Hypothalamus (tissue), 51 donors: ENCODE measurements at places on chromosomes 12 and 14.

DNA sequence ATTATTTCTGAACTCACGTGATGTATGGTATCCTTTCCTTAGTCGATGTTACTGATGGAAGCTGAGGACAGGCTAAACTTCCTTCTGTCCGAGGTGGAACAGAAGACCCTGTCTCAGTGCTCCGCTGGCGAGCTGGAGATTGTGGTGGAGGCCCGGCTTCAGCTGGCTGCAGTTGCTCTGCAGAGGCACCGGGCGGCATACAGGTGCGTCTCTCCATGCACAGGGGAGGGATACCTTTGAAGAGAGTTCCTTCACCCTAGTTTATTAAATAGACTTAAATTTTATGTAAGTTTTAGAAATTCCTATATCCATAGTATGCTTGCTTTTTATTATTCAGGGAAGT is 186.7 kb upstream of the NEDD1 start:
- no peak for DNase-seq

GRCh38 chr14:31889297-31889696 is 187.8 kb upstream of the ARHGAP5 start:
- DNase-seq, result no peak

GRCh38 chr12:61385771-61386170 is 874.4 kb upstream of the USP15 start:
- DNase-seq, result no peak

DNA sequence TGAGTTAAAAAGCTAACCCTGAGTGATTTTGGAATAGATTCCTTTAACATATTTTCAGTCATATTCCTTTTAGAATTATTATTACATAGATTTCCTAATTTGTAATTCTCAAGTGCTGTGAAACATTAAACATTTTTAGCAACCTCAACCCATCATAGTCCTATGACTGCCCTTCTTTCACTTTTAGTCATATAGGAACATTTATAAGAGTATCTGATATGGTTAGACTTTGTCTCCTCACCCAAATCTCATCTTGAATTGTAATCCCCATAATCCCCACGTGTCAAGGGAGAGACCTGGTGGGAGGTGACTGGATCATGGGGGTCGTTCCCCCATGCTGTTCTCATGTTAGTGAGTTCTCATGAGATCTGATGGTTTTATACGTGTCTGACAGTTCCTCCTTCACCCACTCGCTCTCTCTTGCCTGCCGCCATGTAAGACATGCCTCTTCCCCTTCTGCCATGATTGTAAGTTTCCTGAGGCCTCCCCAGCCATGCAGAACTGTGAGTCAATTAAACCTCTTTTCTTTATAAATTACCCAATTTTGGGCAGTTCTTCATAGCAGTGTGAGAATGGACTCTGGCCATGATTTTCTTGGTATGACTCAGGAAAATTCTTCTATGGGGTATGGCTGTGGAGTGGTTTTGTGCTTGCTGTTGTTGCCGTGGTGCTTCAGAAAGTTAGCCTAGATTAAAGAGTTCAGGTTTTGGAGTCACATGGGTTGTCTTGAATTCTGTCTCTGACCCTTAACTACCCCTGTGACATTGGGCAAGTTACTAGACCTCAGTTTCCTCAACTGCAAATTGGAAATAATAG is 83.9 kb downstream of the FUT8 start:
- DNase-seq, result no peak

DNA sequence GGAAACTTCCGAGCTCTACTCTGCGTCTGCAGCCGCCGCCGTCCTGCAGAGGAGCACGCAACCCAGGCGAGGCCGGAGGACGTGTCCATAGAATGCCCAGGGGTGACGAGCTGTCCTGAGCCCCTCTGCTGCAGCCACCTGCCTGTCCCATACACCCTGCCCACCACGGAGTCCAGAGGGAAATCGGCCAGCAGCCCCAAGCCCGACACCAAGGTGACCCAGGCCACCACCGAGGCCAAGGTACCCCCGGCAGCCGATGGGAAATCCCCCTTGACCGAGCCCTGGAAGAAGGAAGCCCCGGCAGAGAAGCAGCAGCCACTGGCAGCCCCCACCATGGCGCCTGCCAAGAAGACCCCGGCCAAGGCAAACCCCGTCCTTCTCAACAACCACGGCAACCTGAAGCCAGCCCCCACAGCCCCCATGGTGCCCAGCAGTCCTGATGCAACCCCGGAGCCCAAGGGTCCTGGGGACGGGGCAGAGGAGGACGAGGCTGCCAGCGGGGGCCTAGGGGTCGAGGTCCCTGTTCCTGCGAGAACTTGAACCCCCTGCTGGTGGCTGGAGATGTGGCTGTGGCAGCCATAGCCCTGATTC is 128.7 kb upstream of the C14orf180 start:
- no peak for DNase-seq

GRCh38 chr12:38823738-38824137 is 81.7 kb downstream of the CPNE8 start:
- no peak for DNase-seq

DNA sequence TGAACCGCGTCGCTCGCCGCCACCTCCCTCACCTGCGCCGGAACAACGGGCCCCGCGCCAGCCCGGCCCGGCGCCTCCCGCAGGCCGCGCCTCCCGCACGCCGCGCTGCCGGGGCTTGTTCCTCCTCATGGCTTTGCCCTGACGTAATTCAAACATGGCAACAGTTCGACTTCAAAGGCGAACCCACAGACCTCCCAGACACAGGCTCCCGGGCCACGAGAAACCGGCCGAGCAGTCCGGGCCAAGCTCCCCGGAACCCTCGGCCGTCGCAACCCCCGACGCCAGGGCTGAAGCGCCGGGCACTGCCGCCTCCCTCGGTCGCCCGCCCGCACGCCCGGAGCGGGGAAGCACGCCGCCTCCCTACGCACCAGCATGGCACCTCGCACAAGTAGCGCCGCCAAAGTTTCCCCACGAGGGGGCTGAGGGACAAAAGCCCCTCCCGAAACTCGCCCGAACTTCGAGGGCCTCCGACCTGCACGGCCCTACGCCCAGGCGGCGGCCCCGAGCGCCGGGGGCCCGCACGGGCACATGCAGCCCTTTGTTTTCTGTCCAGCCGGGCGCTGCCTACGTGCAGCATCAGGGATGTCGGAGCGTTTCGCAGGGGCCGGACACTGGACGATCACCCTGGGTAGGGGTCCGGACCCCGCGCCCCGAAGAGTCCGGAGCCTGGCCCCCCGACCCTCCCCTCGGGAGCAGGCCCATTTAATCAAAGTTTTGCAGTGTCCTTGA is 1.7 kb downstream of the SINHCAF start:
- no peak for DNase-seq

- DNase-seq, result no peak
Measured at GRCh38 chr14:54771411-54772027, 131.1 kb downstream of the GCH1 start.

DNA sequence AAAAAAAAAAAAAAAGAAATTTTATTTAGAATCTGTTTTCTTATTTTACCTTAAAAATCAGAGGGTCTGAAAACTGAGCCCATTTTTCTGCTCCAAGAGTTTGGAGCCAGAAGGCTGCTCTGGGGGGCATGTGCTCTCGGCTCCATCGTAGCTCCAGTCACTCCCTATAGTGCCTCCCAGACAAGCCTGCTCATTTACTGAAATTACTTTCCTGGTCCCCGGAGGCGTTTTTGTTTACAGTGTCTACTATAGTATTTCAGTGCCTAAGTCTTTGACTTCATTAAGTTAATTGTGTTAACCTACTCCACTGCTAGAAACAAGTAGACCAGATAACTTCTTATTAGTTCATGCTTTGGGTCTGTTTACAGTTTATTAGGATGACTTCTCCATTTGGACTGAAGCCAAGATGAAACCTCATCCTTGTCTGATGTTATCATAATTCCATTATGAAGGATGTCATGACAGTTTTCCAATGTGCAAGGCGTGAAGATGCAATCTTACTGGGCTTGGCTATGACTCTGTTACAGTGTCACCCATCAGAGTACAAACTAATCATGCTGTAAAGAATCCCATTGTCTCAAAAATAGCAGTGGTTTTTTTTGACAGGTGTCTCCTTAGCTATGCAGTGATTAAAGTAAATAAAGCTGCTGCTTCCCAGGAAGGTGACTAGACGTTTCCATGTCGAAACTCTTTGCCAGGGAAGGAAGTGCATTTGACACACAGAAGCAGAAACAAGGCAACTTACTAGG is 182.3 kb downstream of the TMEM132C start:
- DNase-seq, result no peak

DNA sequence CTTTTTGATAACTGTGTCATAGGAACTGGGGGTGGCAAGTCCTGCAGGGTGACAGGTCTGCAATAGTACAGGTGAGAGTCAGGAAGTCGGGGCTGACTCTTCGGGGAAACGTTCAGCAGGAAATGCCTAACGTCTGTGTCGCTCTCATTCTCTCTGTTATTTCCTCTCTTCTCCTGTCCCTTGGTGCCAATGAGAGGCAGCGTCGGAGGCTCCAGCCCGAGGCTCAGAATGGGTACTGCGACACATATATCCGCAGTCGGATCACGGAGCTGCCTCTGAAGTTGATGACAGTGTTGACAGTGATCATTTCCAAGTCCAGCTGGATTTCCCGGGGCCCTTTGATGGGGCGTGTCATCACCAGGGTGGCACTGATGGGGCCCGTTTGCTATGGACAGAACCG is 2.7 kb upstream of the TC2N start:
- DNase-seq, result no peak

DNA sequence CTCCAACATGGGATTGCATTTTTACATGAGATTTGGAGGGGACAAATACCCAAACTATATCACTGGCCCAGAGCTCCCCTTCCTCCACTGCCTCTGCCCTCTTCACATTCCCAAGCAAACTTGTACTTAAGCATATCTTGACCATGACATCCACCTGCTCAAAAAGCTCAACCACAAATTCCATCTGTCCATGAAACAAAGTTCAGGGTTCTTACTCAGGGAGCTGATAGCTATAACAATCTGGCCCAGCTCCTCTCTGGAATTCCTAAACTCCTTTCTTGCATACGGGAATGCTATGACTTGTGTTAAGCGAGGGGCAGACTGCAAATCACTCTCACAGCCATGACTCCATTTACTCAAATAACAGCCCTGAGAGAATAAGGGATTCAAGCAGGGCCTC is 152.1 kb downstream of the GALC start:
- DNase-seq, result no peak

- no peak for DNase-seq
Measured at GRCh38 chr12:58346032-58346632, 404.8 kb downstream of the ATP23 start.

- DNase-seq, result no peak
Measured at GRCh38 chr12:29614694-29615325, 117.3 kb upstream of the OVCH1 start.

DNA sequence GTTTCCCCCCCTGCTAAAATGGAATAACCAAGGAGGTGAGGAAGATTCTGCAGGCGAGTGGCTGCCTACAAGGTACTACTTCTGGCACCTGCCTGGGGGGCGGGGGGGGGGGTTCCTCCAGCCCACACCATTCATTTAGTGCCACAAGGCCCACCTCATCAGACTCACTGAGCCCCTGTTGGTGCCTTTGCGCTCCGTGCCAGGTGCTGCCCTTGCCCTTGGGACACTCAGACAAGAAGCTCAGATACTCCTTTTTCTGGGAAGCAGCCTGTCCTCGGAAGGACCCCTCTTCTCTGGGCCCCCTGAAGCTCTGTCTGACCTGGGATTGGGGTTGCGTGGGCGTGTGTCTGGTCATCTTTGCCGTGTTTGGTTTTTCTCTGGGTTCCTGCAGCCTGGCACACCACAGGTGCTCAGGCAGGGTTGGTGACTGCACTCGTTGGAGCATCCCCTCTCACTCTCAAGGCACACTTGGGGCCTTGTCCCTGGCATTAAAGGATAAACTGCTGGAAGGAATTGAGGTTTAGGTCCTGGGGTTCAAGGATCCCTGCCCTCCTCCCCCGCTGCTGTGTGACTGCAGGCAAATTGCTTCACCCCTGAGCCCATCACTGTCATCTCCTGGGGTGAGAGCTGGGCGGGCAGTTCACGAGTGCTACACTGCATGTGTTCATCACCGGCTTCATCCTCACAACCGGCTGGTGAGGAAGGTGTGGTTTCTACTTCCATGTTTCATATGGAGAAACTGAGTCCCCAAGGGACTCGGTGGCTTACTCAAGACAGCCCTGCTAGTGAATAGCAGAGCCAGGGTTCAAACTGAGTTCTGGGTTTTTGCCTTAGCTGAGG is 16.9 kb downstream of the FAM222A start:
- no peak for DNase-seq

DNA sequence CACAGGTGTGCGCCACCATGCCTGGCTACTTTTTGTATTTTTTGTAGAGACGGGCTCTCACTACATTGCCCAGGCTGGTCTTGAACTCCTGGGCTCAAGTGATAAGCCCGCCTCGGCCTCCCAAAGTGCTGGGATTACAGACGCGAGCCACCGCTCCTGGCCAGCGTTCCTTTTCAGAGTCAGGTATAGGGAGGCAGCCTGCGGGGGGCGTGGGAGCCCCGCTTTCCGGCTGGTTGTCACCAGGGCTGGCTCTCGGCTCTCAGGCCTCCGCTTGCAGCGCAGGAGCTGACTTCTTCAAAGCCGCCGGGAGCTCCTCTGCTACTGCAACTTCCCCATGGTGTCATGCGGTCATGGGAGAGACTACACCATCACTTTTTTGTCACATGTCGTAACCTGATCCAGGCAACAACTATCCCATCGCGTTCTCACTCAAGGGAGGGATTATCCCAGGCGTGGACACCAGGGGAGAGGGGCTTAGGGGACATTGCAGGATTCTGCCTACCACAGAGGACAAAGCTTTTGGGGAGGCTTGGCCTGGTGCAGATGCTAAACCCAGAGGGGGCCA is 129.4 kb downstream of the SCARB1 start:
- no peak for DNase-seq

DNA sequence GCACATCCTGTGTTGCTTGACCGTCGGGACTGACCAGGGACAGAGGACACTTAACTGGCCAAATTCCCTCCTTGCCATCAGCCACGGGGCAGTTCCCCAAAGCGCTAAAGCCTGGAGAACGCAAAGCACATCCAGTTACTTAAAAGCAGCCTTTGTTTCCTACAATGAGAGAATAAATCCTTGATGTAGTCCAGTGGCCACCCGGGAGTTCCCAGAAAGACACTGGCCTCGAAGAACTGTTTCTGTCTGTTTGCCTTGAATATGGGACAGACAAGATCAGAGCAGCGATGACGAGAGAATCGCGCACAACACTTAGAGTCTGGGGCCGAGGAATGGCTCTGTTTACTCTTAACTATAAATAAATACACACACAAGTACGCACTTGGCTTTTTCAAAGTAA is 102.2 kb downstream of the TNFAIP2 start:
- DNase-seq, result no peak

DNA sequence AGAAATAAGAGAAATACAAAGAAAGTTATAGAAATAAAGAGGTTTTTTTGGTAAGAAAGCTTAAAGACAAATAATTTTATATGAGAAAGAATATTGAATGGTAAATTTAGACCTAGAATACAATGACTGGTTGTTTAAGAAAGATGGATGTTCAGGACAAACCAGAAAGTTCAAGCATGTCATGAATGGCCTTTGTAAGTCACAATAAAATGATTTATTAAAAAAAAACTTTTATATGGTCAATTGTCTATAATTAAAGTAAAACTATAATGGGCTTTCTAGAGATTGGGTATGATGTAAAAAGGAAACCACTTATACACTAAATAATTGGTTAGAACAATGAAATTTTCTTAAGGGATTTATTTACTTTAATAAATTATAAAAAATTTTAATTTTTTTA is 19.8 kb upstream of the CAPRIN2 start:
- no peak for DNase-seq
